Activated CD8-positive, alpha-beta memory T cell treated with anti-CD3 and anti-CD28 coated beads for 1 hour (primary cell): ENCODE measurements at places on chromosomes 4 and X.

GRCh38 chrX:99095965-99096635 lies 1314.0 kb downstream of the PCDH19 start:
- DNase-seq = no peak

DNA sequence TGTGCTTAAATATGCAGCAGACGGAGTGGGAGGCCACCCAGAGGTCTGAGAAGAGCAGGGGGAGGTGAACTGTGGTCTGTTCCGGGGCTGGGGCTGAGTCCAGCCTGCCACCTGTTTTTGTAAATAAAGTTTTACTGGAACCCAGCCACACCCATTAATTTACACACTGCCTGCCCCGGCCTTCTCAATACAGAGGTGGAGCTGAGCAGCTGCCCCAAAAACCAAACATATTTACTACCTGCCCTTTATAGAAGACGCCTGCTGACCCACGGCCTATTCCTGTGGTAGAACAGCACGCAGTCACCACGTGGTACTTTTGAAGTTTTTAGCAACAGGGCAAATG lies 45.9 kb downstream of the FGFRL1 start:
- DNase-seq = no peak

- DNase-seq = no peak
These were observed 521.2 kb downstream of the STIM2 start for GRCh38 chr4:27381815-27382214.

- no peak for DNase-seq
These were observed 5.0 kb downstream of the GPC3 start for GRCh38 chrX:133980406-133980805.

DNA sequence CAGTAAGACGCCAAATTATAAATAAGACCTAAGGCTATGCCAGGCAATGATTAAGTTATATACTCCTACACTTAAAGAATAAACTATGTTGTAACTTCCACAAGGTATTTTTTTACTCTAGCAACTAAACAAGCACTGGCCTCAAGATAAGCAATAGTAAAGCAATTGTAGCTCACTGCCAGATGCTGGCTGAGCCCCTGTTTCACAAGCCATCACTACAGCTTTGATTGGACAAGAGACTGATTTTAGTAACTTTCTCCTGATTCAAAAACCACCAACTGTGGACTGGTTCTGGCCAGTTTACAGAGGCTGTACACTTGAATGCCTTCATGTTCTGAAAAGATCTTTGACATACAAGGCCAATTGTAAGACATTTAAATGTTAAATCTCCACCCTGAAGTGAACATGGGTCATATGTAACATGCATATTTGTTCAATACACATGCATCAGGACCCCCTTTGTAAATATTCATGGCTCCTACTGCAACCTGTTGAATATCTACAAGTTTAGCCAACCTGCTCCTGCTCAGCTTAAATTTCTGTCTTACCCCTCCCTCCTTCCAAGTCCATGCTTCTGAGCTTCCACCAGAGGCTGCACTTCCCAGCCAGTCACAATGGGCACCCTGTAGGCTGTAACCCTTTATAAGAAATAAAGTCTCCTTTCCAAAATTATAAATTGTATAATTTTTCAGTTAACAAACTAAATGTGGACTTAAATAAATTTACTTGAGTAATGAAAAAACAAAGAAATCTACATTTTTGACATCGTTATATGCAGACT lies 423.6 kb downstream of the ANKRD50 start:
- DNase-seq = no peak

DNA sequence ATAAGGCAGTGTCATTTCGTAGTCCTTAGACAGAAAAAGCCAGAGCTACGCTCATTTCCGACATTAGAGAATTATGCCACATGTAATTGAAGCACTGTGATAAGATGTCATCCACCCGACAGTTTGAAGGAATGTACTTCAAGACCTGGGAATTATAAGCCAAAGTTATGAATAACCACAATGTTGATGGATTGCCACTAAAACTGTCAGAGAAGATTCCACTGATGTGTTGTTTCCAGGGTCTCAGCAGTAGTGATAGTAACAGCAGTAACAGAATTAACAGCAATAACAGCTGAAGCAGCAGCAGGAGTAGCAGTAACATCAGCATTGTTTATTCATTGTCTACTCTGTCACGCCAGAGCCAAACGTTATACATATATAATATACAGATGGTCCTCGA lies 24.7 kb downstream of the RAB33A start:
- DNase-seq = no peak

- DNase-seq = no peak
These were observed 13.1 kb downstream of the TAB3 start for GRCh38 chrX:30875957-30876356.

- no peak for DNase-seq
These were observed 18.7 kb upstream of the FMR1NB start for GRCh38 chrX:147962476-147962875.

DNA sequence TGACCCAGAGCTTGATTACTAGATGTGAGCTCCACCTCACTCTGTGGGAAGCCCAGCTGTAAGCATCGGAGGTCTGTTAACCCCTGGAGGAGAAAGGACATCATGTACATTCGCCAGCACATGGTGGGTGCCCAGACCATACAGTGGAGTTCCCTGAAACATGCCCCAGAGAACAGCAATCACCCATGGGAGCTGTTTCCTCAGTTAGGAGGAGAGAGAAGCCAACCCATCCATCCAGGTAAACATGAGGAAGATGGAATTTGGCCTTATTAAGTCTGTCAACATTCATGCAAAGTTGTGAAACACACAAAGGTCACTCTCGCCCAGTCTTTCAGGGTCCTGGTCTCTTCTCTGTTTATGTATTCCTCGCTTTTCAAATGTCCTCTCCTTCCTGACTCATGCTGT lies 354.7 kb downstream of the ANK2 start:
- DNase-seq = no peak

DNA sequence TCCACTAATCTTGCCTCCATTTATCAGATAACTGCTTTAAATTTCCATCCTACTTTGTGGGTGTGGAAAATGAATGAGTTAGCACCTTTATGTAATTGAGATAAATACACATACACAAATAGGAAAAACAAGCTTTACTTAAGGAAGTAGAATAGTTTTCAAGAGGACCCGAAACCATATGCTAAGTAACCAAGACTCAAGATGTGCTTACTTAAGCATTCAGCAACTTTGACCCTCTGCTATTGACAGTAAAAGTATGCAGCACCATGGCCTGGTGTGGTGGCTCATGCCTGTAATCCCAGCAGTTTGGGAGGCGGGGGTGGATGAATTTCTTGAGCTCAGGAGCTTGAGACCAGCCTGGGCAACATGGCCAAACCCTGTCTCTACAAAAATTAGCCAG lies 29.9 kb downstream of the RNF175 start:
- no peak for DNase-seq

GRCh38 chrX:38632516-38632915 lies 71.2 kb downstream of the TSPAN7 start:
- DNase-seq = no peak
